ENCODE measurements at places on chromosomes 1 and 21.

- no peak for DNase-seq
Measured at GRCh38 chr1:61348025-61348665, 265.8 kb downstream of the NFIA start.

DNA sequence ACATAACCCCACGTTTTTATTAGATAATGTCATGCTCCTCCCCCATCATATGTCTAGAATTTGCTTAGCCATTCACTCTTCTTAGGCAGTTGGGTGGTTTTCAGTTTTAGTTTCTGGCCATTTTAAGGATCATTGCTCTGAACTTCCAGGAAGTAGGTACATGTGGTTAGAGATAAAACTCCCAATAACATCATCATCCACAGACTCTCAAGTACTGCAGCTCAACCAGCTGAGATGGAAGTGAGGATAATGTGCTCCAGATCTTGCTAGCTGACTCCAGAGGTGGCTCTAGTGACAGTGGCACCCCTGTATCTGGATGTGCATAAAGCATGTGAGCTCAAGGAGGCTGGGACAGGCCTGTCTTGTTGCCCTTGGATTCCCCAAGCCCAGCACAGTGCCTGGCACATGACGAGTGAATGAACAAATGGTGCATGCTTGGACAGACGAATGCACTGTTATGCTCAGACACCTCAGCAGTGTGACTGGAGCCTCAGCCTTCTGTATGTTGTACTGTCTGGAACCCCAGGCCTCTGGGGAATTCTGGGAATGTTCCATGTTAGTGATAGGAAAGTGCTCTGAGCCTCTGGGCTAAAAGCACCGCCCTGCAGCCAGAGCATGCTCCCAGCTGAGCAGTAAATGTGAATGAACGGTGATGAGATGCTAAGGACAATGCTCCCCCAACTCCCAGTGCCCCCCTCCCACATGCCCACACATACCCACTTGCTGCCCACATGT is 16.4 kb upstream of the KCNN3 start:
- no peak for DNase-seq

- no peak for DNase-seq
Measured at GRCh38 chr1:78918157-78918556, 88.4 kb downstream of the ADGRL4 start.

DNA sequence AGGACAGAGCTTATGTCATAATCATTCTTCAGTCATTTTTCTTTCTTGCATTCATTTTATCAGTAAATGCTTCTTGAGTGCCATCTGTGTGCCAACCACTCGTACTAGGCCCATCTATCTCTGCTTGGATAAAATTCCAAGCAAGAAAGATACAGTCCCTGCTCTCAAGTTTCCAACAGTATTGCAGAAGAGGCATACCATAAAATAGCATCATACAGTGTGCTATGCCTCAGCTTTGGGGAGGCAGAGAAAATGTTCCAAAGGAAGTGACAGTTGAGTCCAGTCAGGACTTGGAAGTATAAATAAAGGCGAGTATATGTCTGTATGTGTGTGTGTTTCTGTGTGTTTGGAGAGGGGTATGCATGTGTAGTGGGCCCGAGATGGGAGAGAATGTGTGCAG is 113.4 kb upstream of the HOOK1 start:
- no peak for DNase-seq

- no peak for DNase-seq
Measured at GRCh38 chr1:152622803-152623202, at the start of gene LCE3A. LCE3A (minus strand) TSS chr1:152623103; CDS start chr1:152623103, 0 bp downstream.

GRCh38 chr21:25636727-25637126 is 2.3 kb upstream of the JAM2 start:
- DNase-seq, result no peak

DNA sequence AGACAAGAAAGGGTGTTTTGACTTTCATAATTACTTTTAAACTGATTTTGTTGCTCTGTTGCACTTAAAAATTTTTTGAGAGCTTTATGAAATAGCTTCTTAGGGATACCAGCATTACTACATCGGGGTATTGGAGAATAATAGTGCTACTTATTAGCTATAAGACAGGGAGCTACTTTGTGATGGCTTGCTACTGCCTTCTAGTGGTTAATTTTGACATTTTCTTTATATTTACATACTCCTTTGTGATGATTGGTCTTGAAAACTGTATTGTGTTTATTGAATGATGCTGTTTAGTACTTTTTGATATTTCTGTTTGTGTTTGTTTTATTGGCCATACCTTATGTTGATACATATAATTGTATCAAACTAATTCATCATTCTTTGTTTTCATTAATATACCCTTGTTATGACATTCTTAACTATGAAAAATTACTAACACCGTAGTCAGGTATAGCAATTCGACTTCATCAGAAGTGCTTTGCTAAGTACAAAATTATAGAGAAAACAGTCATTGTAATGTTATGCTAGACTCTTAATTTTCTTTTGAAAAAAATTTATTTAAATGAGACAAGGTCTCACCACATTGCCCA is 85.5 kb downstream of the CLIC4 start:
- DNase-seq, result peak; percentile 69

All from OCI-LY7 (cell line).